ENCODE measurements at places on chromosomes 3 and 15.

GRCh38 chr15:39455471-39455991 is 125.3 kb upstream of the THBS1 start:
- DNase-seq: no peak

DNA sequence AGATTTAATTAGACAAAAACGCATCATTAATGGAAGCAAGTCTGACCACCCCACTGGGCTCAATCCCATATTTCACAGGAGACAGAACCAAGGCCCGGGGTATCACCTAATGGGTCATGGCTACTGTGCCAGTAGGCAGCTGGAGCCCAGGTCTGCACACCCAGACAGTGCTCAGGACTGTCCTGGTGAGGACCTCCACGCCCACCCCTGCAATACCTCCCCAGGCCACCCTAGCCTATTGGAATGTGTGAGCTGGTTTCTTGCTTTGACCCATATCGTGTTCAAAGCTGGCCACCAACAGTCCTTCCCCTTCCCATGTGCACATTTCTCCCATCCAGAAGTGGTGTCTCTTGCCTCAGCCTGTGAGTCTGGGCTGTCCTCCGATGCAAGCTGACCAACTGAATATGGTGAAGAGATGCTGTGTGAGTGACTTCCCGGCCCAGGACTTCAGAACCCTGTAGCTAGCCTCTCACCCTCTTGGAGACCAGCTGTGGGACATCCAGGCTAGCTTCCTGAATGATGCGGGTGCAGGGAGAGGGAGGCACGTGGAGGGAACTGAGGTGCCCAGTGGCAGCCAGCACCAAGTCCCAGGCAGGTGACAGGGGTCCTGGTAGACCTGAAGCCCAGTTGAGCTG is 19.1 kb downstream of the SLC6A20 start:
- no peak for DNase-seq

- DNase-seq: no peak
These were observed 3.5 kb downstream of the CSK start for GRCh38 chr15:74785194-74786032.

DNA sequence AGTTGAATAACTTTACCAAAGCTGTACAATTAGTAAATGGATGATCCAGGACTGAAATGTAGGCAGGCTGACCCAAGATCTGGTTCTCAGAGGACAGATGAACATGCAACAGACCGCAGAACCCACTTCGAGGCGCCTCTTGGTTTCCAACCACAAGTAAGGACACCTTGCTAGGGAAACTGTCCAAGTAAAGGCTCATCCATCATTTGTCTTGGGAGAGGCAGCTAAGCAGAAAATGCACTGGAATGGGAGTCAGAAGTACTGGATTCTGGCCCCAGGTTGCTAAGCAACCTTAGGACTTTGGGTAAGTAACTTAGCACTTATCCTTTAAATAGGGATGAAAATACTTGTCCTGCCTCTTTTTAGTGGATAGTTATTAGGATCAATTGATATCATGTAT is 366.3 kb upstream of the LRRC3B start:
- DNase-seq: no peak

- no peak for DNase-seq
These were observed 13.1 kb upstream of the LRTM1 start for GRCh38 chr3:54940971-54941370.

DNA sequence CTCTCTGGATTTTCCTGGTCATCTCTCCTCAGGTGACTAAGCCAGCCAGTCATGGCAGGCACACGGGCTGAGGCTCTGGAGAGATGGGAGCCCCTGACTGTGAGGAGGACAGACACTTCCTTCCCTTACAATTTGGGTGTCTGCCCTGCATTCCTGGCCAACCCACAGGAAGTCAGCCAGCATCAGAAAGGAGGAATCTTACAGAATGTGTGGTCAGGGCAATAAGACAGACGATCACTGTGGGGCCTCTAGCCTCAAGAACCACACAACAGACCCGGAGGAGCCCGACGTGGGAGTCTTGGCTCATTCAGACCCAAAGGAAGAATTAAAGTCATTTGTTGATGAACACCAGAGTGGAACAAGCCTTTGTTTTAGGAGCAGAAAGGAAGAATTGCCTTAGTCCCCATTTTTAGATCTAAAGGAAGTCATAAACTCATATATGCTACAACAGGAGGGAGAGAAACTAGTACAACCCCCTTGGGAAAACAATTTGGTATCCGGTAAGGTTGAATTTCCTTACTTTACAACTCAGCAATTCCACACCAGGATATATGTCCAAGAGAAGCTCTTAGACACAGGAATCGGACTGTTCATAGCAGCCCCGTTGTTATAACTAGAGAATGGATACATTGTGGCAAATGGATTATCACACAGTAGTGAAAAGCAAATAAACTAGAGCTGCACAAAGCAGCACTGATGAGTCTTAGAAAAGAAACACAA is 62.2 kb downstream of the ABTB1 start:
- DNase-seq: no peak

GRCh38 chr3:73401059-73401458 is 223.7 kb downstream of the PDZRN3 start:
- DNase-seq: no peak

All from activated CD4-positive, CD25-positive, alpha-beta regulatory T cell (primary cell).